Stimulated activated CD4-positive, alpha-beta T cell treated with anti-CD3 and anti-CD28 coated beads, Interleukin-2, amount 100 ng/mL, for 4 hours (primary cell): ENCODE measurements at places on chromosomes 1 and 21.

GRCh38 chr1:5889901-5890300 lies 102.3 kb downstream of the NPHP4 start:
- no peak for DNase-seq

- no peak for DNase-seq
These were observed 6.5 kb downstream of the RNF11 start for GRCh38 chr1:51242546-51242945.

GRCh38 chr1:159705904-159706256 lies 8.5 kb downstream of the CRP start:
- DNase-seq, result no peak

DNA sequence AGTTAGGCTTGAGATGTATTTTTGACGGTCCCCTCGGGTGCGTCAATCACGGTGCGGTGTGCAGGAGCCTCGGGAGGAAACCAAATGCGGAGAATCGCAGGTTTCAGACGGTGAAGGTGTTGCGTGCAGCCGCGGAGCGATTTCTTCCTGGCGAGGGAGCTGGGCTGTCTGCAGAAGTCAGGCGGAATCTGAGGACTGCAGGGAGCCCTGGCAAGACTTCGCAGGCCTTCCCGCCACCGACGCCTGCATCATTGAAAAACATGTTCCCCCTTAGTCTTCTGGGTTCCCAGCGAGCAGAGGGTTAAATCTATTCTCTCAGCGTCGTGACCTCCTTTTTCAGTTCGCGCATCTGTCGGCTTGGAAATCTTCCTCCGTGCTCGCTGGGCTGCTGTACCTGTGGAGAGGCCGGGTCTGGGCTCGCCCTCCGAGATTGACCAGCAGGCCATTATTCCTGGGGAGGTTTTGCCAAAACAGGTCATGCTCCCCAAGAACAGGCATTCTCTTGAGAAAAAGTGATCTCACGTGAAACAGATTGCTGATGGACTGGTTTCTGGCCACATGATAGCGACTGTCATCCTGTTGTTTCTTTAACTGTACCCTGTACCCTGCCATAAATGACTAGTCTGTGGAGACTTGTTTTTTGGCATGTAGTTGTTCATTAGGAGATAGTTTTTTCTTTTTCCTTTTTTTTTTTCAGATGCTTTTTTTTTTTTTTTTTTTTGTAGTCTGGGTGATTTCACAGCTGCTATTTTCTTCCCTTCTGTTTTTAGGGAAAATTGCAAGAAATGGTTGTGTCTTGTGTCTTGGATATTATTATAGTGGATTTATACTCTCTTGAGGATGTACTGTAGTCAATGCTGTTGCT lies 894 bp downstream of the EPB41 start:
- no peak for DNase-seq

GRCh38 chr1:9416506-9416905 lies 122.8 kb upstream of the SLC25A33 start:
- no peak for DNase-seq

DNA sequence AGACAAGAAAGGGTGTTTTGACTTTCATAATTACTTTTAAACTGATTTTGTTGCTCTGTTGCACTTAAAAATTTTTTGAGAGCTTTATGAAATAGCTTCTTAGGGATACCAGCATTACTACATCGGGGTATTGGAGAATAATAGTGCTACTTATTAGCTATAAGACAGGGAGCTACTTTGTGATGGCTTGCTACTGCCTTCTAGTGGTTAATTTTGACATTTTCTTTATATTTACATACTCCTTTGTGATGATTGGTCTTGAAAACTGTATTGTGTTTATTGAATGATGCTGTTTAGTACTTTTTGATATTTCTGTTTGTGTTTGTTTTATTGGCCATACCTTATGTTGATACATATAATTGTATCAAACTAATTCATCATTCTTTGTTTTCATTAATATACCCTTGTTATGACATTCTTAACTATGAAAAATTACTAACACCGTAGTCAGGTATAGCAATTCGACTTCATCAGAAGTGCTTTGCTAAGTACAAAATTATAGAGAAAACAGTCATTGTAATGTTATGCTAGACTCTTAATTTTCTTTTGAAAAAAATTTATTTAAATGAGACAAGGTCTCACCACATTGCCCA lies 85.5 kb downstream of the CLIC4 start:
- DNase-seq, result no peak

- no peak for DNase-seq
These were observed 805 bp downstream of the NRIP1 start for GRCh38 chr21:15063814-15064575.

GRCh38 chr1:77948841-77949424 lies 29.9 kb downstream of the FUBP1 start:
- DNase-seq, result no peak

DNA sequence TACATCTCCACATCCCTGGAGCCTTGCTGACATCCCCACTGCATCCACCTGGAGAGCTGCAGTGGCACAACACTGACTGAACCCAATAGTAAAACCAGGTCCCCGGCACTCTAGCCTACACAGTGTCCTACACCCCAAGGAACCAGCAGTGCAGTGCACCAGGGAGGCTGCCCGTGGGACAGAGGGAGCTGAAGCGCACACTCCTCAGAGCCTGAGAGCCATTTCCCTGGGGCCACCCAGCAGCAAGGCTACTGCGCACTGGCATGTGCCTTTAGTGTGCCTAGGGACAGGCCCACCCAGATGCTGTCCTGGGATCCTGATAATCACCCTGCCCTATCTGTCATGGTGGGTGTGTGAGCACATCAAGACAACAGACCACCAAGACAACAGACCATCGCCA lies 31.9 kb downstream of the NSL1 start:
- no peak for DNase-seq

- DNase-seq, result no peak
These were observed 548 bp upstream of the CDC20 start for GRCh38 chr1:43358121-43358745.

GRCh38 chr1:168163670-168164069 lies 15.1 kb upstream of the TIPRL start:
- no peak for DNase-seq

DNA sequence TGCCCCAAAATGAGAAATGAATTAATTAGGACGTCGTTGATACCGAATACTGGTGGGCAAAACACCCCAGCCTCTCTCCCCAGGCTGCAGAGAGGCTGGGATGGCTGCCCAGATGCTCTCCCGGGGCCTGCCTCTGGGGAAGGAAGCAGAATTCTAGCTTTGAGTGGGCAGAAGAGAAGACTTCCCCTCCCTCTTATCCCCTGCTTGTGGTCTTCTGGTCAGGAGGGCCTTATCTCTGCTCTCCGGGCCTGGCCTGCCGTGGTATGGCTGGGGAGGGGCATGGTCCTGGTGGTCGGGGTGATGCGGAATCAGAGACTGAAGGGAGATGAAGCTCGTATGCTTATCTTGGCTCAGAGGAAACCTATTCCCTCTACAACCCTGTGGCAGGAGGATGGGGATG lies 9.8 kb upstream of the CSF3R start:
- no peak for DNase-seq

DNA sequence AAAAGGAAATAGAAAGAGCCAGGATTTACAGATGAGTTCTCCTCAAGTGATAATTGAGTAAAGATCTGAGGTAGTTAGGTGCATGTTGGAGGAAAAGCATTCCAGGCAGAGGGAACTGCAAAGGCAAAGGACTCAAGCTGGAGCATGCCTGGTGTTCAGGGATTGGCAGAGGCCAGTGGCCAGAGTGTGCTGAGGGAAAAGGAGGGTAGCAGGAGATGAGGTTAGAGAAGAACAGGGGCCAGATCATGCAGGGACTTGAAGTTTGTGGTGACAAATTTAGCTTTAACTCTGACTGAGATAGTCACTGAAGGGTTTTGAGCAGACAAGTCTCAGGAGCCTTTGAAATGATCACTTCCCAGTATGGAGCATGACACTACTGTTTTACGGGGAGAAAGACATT lies 19.0 kb upstream of the GTF2B start:
- no peak for DNase-seq

DNA sequence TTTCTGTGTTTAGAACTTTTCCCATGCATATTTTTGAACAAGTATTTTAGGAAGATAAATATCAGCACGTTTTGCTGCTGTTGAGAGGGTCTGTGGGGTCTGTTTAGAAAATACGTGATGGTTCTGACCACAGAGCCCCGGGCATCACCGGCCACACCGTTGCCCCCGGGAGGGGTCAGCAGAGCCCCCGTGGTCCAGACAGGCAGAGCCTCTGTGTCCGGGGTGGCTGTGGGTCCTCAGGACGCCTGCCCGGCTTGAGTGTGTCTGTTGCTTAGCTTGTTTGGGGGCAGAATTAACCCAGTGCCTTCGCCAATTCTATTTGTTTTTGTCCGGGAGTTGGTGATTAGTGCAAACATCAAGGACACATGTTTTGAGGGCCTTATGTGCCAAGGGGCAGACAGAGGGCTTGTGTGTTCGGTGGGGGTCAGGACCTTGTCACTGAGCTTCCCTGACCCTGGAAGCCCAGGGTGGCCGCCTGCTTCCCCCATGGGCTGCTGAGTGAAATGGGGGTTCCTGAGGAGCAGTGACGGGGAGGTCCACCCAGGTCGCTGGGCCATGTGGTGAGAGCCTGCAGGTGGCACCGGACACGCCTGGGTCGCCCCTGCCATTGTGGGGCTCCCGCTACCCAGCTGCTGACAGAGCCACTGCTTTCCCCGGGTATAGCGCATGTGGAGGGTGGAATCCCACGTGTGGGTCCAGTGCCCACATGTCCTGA lies 122.2 kb downstream of the SIK1 start:
- no peak for DNase-seq

DNA sequence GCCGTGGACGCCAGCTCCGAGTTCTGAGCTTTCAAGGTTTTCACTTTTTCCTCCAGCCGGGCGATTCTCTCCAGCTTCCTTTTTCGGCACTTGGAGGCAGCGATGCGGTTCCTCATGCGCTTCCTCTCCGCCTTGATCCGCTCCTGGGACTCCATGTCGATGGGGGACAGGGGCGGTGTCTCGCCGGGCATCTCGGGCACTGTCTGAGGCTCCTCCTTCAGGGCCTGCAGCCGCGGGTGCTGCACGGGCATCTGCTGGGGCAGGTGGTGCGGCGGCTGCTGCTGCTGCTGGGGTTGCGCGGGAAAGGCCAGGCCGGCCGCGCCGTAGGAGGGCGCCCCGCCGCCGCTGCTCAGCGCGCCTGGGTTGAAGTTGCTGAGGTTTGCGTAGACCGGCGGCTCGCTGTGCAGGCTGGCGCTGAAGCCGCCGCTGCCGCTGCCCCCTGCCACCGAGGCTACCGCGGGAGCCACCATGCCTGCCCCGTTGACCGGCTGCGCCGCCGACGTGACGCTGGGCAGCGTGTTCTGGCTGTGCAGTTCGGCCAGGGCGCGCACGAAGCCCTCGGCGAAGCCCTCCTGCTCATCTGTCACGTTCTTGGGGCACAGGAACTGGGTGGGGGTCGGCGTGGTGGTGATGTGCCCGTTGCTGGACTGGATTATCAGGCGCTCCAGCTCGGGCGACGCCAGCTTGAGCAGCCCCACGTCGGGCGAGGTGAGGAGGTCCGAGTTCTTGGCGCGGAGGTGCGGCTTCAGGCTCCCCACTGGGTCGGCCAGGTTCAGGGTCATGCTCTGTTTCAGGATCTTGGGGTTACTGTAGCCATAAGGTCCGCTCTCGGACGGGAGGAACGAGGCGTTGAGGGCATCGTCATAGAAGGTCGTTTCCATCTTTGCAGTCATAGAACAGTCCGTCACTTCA lies 1.4 kb downstream of the JUN start:
- peak; percentile 36 for DNase-seq

GRCh38 chr1:193707271-193708021 lies 521.0 kb upstream of the B3GALT2 start:
- no peak for DNase-seq

DNA sequence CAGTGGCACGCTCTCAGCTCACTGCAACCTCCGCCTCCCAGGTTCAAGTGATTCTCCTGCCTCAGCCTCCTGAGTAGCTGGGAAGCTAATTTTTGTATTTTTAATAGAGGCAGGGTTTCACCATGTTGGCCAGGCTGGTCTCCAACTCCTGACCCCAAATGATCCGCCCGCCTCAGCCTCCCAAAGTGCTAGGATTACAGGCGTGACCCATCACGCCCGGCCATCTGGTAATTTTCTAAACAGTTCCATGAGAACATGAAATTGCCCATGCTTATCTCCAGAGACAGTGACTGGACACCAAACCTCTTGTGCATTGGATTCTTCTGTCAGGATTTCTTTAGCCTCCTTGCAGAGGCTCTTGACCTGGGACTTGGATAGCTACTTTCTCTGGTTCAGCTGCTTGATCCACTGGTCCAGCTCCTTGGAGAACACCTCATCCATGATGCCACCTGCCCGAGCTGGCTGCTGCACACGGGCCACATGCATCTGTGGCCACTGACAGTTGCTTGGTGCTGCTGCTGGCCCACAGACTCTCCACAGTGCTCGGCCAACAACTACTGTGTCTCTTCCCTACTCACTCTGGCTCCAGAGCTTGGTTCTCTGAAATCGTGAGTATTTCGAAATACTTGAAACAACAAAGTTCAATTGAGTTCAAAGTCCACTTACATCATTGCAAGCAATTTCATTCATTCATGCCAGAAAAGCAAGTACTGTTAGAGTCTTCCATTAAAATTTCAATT lies 40.0 kb upstream of the CTPS1 start:
- DNase-seq, result no peak

DNA sequence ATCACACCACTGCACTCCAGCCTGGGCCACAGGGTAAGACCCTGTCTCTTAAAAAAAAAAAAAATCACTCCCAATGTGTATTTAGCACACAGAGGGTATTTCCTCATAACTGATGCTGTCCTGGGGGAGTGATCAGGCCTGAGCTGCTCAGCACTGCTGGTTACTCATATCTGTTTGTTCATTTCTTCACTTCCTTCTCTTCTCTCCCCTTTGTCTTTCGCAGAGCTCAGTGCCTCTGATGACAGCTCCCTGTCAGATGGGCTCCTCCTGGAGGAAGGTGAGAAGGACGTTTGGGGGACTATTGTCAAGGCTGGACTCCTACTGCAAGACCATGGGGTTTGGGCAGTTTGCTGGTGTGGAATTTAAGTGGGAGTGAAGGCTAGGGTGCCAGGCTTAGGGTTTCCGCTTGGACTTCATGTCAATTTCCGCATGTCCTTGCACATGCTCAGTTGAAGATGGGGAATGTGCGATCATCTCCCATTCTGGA lies 13.0 kb downstream of the INAVA start:
- no peak for DNase-seq

DNA sequence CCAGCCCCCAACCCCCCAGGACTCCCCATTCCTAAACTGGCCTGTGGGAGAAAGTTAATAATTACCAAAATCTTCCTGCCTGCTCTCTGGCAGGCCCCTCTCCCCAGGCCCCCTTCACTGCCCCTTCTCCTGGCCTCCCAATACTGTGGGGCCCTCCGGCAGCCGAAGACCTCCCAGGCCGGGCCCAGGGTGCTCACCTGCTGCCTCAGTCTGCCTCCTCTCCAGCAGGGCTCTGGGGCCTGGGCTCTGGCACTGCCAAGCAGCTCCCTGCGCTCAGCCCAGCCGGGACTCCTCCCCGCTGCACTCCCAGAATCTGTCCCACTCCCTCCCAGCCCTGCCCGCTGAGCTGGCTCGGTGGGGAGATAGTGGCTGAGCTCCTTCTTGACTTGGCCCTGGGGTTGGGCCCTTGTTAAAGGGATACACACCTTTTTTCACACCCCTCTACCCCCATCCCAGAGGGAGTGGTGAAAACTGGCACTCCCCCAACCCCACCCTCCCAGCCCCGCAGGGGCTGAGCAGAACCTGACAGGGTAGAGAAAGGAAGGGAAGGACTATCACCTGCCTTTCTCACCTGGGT lies at the start of gene S100A16:
TSS of gene S100A16 (minus strand) at position 383 of the 577 bp plus-strand sequence. CDS start 4,986 bp downstream, outside the sequence.
- DNase-seq, result no peak
